ENCODE measurements at places on chromosomes 6 and 20.

DNA sequence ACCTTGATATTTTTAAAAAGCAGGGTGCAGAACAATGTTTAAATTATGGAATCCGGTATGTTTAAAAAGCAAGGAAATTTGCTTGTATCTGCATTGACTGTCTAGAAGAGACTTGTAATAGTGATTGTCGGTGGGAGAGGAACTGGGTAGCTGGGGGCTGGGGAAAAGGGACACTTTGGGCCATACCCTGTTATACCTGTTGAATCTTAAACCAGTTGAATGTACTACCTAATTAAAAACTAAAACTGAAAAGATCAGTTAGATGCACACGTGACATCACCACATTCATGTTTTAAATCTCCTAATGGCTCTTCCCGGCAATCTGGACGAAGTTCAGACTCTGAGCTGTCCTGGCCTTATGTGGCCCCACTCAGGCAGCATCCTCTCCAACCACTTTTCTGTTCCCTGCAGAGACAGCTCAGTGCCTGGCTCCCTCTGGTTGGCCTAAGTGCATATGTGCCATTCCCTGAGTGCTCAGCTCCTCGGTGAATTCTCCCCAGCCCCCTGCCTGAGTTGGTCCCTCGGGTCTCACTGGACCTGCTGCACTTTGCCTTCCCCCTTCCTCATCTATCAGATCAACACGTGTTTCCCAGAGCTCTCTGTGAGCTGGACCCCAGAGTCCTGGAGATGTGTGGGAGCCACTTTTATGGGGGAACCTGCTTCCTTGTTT, 36.3 kb downstream of the SLC52A3 start:
- DNase-seq = no peak

- no peak for DNase-seq
These were observed 1.6 kb upstream of the PCK1 start for GRCh38 chr20:57559289-57559634.

DNA sequence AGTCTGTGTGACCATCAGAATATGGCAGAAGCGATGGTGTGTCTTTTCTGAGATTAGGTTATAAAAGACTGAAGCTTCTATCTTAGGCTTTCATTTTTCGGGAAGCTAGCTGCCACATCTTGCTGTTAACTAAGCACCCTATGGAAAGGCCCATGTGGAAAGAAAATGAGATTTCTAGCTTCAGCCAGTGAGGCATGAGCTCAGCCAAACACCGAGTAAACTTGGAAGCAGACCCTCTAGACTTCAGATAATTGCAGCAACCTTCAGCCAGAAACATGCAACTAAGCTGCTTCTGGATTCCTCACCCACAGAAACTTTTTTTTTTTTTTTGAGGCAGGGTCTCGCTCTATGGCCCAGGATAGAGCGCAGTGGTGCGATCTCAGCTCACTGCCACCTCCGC, 20.6 kb downstream of the LOC128125822 start:
- no peak for DNase-seq

GRCh38 chr20:4998160-4998651, 3.1 kb downstream of the SLC23A2 start:
- DNase-seq = no peak

DNA sequence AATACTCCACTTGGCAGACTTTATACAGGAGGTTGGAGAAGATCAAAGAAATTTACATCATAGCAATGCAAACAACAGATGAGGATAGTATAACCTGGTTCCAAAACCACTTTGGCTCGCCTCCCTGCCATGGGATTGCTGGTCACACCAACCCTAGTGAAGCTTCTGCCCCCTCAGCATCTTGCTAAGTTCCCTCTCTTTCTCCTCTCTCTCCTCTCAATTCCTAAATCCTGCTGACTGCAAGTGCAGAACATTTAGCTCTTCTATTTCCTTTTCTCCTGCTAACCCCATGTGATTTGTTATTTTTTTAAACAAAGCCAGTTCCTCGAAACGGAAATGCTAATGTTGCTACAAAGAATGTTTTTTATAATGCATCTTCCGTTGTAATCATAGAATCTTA, 50.3 kb upstream of the LY86 start:
- no peak for DNase-seq

GRCh38 chr20:55882910-55883309, 122.4 kb downstream of the CBLN4 start:
- DNase-seq = no peak

DNA sequence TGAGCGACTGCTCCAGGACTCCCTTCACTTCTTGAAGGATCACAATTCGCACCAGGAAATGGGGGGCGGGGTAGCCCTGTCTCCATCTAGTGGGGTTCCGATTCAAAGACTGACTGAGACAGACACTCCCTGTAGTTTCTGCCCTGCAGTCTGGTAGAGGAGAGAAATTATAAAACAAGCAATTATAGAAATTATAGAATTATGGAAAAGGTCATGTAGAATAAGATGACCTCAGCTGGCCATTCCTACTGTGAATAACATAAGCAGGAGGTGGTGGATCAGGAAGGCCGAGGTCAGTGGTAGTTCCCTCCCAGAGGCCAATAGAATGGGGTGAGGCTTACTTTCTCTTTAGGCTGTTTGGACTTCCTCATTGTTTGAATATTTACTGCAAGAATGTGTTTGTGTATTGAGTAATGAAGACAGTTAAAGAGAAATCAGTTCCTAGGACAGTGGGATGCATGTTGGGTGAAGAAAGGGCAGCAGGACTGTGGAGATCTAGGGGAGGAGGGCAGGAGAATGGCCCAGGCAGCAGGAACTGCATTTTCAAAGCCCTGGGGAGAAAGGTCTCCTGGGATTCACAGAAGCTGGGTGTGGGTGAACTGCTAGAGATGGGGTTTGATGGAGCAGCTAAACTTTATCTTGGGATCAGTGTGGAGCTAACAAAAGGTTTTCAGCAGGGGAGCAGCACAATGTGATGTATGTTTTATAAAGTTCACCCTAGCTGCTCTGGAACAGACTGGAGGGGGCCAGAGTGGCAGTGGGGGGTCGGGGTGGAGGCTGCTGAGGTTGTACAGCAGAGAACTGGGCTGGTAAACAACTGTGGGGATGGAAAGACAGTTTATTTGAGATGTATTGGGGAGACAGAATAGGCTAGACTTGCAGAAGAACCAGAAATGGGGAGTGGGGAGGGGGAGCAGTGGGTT, 2.1 kb downstream of the ZNF341 start:
- DNase-seq = peak; percentile 68

- DNase-seq = peak; percentile 30
These were observed 41.8 kb downstream of the FARS2 start for GRCh38 chr6:5302995-5303622.

GRCh38 chr6:149651056-149651455, 2.5 kb upstream of the KATNA1 start:
- no peak for DNase-seq

GRCh38 chr20:61768571-61769285, 297.0 kb downstream of the TAF4 start:
- no peak for DNase-seq

GRCh38 chr6:97067045-97067444, 142.5 kb downstream of the KLHL32 start:
- DNase-seq = no peak

DNA sequence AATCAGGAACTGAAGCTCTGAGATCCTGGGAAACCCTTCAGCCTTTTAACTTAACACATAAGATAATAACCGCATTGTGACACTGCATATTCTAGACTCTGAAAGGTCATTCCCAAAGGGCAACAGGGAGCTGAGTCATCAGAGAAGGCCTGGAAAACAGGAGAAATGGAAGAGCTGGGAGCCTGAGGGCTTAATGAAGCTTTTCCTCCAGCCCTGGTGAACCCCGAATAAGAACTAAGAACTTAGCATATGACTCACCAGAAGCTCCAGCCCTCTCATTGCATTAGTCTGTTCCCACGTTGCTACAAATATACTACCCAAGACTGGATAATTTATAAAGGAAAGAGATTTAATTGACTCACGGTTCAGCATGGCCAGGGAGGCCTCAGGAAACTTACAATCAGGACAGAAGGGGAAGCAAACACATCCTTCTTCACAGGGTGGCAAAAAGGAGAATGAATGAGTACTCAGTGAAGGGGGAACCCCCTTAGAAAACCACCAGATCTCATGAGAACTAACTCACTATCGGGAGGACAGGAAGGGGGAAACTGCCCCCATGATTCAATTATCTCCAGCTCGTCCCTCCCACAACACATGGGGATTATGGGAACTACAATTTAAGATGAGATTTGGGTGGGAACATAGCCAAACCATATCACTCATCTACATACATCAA, 648.5 kb downstream of the TFAP2A start:
- peak; percentile 51 for DNase-seq

- DNase-seq = no peak
These were observed 123.0 kb downstream of the TCP11 start for GRCh38 chr6:35018182-35018519.

- no peak for DNase-seq
These were observed 70.0 kb upstream of the RALY start for GRCh38 chr20:33923740-33924139.

GRCh38 chr20:25327521-25328235, 63.0 kb downstream of the ABHD12 start:
- no peak for DNase-seq

- no peak for DNase-seq
These were observed 168.5 kb upstream of the AKAP12 start for GRCh38 chr6:151071295-151071694.

GRCh38 chr20:45373353-45374100, 4.6 kb downstream of the TP53TG5 start:
- peak; percentile 88 for DNase-seq

DNA sequence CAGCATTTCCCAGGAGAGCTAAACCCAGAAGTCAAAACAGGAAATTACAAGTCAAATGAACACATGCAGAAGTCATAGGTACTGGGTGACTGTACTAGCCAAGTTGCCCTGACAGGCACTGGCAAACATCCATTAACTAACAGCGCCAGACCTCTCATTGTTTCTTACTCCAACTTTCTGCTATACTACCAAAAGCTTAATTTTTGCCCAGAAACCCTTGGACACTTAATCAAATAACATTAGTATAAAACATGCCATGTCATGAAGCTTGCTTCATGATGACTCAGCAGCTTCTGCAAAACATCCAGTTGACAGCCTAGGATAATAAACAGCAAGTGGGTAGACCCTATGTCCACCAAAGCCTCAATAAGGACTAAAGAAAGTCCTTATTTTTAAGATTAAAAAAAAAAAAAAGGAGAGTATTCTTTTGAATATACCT, 3.5 kb downstream of the NUP153 start:
- peak; percentile 20 for DNase-seq

GRCh38 chr20:888057-888456, 28.1 kb downstream of the ANGPT4 start:
- no peak for DNase-seq

DNA sequence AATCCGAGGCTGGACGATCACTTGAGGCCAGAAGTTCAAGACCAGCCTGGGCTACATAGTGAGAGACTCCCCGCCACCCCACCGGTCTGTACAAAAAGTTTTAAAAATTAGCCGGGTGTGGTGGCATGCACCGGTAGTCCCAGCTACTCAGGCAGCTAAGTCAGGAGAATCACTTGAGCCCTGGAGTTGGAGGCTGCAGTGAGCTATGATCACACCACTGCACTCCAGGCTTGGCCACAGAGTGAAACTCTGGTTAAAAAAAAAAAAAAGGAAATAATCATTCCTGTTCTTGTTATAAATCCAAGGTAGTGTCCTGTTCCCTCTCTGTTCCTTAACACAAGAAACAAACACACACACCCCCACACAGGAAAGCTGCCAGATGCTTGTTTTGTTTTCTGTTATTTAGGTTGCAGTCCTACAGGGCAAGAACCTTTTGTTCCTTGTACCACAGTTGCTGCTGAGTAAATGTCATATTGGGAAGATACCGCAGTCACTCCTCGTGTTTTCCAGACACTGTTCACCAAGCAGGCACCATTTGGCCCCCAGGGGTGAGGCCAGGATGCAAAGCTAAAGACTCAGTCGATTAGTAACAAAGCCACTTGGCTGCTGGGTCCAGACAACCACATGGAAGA, 28.9 kb downstream of the ASIP start:
- no peak for DNase-seq

DNA sequence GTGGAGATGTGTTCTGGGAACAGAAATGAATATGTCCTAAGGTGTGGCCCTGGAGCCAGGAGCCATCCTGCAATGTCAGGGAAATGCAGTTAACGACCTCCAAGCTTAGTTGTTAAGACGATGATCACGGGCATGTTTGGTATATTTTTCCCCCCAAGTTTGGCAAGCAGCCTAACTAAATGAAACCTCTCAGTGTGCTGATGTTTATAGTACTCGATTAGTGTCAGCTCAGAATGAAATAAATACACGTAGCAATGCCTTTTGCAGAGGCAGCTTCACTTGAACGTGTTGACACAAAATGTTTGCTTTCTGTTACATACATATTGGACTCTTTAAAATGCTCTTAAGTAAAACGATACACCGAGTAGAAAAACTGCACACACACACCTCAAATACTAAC, 76.2 kb upstream of the OLIG3 start:
- no peak for DNase-seq

GRCh38 chr6:91626911-91627310, 1040.0 kb upstream of the MAP3K7 start:
- no peak for DNase-seq

DNA sequence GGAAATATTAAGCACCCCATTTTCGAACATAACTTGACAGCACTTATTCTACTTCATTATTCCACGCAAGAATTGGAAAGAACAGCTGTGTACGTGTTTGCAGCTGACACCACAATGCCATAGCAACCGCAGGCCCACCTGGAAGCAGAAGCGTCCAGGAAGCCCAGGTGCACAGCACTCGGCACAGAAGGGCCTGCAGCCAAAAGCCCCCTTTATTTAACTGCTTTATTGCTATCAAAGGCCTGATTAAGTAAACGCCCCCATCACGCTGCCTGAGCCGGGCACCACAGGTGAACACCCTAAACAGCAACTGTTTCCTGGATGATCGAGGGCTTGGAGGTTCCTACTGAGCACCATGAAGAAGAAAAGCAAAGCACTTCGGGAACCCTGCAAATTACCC, 6.3 kb downstream of the TAF4 start:
- no peak for DNase-seq

DNA sequence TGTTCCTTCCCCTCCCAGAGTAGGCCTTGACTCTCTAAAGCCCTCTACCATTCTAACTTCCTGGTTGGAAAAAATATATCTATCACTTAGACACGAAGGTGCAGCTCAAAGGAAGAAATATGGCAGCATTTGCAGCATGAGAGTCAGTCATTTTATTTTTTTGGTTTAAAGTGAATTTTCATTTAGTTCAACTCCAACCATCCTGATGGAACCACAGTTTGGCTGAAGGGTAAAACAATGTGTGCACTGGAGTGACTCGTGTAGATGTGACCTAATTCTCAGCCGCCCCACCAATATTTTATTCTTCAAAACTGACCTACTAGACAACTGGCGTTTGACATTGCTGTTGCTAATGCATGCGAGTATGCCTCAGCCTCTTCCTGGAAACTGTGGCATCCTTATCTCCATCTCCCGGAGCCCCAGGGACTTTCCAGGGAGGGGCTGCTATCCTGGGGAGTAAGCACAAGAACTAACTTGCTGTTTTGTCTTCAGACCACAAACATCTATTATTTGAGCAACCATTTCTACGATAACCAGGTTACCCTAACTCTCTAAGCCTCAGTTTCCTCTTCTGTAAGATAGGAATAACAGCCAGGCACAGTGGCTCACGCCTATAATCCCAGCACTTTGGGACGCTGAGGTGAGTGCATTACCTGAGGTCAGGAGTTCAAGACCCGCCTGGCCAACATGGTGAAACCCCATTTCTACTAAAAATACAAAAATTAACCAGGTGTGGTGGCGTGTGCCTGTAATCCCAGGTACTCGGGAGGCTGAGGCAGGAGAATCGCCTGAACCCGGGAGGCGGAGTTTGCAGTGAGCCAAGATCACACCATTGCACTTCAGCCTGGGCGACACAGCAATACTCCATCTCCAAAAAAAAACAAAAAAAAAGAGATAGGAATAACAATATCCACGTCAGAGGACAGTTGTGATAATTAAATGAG, 148.7 kb upstream of the JARID2 start:
- DNase-seq = no peak
